ENCODE measurements at places on chromosomes 1 and 21.

GRCh38 chr1:8992936-8993687 is 33.1 kb downstream of the SLC2A7 start:
- DNase-seq: no peak

- no peak for DNase-seq
Measured at GRCh38 chr1:165857046-165857801, 29.8 kb downstream of the UCK2 start.

GRCh38 chr21:40555021-40555528 is 291.9 kb downstream of the DSCAM start:
- DNase-seq: no peak

DNA sequence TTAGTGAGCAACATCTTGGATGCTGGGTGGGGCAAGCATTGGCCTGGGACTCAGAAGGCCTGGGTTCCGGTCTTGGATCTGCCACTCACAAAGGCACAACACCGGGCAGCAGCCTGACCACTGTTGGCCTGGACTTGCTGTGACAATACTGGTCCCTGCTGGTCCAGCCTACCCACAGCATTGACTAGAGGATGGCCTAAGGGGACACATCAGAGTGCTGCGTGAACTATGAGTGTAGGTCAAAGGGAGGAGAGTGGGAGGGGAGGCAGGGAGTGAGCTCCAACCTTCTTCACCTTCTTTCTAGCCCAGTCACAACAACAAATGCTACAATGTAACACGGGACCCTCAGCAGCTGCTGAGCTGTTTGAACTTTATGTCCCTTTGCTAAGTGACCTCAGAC is 31.1 kb downstream of the TMEM50A start:
- no peak for DNase-seq

GRCh38 chr1:20423169-20423795 is 62.7 kb downstream of the CAMK2N1 start:
- DNase-seq: no peak

DNA sequence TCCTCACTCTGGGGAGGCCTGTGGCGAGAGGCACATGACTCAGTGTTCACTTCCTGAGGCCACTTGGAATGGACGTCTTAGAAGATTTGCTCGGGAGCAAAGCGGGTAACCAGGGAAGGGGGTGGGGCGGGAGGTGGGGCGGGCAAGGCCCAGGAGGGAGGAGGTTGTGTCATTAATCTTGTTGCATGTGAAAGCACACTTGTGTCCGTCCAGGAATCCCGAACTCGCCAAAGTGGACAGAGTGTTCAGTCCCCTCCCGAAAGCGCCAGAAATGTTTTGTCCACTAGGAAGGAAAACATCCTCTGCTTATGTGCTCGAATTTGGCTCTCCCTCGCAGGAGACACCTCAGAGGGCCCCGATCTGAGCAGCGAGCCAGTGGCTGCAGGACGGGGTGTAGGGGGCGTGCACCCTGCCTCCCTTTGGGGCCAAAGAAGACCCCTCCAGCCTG is 84.2 kb downstream of the SPSB1 start:
- DNase-seq: no peak

- DNase-seq: peak; percentile 81
Measured at GRCh38 chr1:24964811-24965570, 34.9 kb upstream of the RUNX3 start.

DNA sequence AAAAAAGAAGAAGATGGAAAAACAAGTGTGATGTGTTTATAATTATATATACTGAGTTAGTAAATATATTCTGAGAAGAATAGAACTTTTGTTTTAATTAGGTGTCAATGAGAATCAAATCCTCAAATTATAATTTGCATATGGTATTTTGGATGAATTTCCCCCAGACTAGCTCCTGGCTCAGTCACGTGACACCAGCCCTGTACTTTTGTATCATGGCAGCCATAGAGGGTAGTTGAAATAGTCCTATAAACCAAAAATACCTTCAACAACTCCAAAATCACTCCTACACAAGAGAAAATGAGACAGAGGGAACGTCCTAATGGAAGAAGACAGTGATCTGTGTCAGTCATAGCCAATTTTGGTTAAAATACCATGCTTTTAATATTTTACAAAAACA is 9.0 kb upstream of the S1PR1 start:
- DNase-seq: no peak

DNA sequence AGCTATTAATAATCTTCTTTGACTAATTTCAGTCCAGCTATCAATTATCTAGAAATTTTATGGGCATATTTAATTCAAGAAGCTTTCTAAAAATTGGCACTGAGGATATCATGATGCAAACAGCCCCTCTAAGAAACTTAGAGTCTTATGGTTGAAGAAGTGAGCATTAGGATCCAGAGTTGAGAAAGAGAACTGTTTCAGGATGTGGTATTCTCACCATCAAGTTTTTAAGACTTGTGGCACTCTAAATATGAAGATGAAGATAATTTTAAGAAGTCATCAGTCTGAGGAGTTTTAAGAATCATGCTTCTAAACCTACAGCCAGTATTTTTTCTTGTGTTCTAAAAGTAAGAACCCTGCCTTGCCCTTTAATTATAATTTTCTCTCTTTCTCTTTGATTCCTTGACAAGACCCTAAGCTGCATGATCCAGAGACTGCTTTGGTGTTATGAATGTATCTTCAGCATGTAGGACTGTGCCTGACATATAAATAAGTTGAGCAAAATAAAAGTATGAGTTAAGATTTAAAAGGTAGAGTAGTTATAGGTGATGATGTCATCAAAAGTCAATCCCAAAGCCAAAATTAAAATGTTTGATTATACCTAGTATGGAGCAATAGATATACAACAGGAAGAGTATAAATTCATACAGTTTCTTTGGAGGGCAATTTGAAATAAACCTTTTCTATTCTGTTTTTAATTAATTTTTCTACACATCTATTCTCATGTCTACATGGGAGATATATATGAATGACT is 39.1 kb downstream of the RPS6KC1 start:
- DNase-seq: no peak

- no peak for DNase-seq
Measured at GRCh38 chr1:30366911-30367310, 356.5 kb downstream of the MATN1 start.

DNA sequence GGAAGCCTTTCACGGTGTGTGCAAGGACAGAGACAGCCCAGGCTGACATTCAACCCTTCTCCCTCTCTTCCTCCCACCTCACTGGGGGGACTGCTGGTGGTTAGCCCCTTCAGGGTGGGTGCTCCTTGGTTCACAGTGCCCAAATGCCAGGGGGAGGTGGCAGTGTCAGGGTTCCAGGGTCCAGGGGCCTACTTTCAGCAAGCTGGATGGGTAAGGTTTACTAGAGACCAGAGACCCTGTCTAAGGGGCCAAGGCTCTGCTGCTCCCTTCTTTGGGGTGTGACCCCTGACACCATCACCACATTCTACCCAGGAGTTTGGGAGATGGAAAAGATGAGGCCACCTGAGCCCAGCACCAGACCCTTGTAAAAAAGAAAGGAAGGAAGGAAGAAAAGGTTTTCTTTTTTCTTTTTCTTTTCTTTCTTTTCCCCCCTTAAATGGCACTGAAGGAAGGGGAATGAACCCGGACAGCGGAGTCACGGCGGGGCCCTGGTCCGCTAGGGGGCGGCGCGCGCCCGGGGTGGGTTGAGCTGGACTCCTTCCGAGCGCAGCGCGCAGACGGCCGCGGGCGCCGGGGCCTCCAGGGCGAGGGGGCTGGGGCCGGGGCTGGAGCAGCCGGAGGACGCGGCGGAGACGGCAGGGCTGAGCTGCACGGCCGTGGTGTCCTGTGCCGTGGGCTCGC is 18.8 kb downstream of the KNCN start:
- peak; percentile 39 for DNase-seq

DNA sequence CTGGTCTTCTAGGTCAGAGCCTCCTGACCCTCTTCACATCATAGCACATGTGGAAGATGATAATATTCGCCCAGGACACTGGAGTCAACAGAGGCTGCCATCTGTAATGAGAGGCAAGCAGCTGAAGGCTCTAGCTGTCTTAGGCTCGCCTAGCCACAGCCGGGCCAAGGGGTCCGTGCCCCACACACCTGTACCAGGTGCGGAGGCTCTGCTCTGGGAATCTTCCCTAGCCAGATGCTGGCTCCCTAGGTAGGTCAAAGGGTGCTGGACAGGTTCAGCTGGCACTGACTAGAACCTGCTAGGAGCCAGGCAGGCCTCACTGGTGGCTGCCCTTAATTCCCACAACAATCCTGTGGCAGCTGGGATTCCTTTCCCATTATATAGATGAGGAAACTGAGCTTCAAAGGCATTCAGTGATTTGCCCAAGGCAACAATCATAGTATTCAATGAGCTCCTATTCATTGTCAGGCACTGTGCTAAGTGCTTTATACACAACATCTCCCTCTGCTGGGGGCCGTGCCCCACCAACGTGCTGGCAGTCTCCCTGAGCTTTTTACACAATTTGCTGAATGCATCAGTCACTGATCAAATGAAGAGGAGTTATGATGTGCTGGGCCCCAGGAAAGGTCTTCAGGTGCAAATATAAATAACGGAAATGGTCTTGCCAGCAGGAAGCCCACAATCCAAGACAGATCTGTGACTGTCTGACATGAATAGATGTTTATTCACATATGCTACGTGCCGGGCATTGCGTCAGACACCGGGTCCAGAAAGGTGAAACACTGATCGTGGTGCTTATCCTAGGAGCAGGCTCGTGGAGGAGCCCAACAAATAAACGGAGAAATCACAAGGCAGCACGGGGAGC is 58.0 kb downstream of the DDX20 start:
- DNase-seq: no peak

- no peak for DNase-seq
Measured at GRCh38 chr1:2415337-2415736, 3.0 kb upstream of the PEX10 start.

GRCh38 chr1:153941826-153942725 is 4.4 kb downstream of the DENND4B start:
- DNase-seq: no peak

DNA sequence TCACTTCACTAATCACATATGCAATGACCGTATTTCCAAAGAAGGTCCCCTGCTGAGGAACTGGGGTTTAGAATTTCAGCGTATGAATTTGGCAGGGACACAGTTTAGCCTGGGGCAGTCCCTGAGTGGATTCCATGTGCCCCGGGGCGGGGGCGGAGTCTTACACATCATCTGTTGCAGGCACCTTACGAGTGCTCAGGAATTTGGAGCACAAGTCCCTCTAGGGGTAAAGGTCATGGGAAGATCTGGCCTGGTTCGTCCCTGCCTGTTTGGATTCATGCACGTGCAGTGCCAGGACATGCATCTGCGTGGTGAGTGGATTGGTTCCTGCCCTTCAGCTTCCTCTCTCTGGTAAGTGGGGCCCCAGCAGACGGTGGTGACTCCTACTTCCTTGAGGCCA is 208.3 kb upstream of the C1orf174 start:
- no peak for DNase-seq

- no peak for DNase-seq
Measured at GRCh38 chr21:33254766-33255165, 11.4 kb upstream of the IL10RB start.

DNA sequence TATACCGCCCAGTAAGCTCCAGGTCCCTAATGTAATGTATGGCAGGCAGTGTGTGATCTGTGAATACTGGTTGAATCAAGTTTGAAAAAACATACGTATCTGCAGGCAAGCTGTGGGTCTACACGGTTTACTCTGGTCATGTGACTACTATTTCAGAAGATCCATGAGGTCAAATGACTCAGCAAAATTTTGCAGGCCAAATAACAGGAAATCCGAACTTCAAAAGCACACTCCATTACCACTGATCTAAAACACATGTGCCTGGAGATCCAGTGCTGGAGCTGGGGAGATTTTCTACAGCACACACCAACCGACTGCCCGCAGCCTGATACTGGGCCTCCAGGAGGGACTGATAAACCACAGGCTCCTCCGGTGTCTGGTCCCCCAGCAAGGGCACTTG is 64.5 kb upstream of the SLC44A3 start:
- no peak for DNase-seq

DNA sequence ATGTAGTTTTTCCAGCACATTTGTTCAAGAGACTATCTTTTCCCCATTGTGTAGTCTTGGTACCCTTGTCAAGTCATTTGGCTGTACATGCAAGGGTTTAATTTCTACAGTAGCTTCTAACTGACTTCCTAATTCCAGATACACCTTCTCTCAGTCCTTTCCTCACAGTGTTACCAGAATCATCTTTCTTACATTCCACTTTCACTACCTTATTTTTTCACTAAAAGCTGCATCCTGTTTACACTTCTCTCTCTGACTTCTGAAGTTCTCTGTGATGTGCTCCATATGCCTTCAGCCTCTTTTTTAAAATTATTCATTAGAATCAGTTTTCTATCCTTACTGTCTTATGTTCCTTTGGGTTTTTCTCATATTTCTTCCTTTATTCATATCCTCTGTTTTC is 57.1 kb upstream of the RWDD3 start:
- DNase-seq: no peak

Data from activated CD4-positive, alpha-beta T cell treated with anti-CD3 and anti-CD28 coated beads, Interleukin-2, amount 50 U/mL, for 24 hours (primary cell).